ENCODE measurements at places on chromosomes 4 and X.

DNA sequence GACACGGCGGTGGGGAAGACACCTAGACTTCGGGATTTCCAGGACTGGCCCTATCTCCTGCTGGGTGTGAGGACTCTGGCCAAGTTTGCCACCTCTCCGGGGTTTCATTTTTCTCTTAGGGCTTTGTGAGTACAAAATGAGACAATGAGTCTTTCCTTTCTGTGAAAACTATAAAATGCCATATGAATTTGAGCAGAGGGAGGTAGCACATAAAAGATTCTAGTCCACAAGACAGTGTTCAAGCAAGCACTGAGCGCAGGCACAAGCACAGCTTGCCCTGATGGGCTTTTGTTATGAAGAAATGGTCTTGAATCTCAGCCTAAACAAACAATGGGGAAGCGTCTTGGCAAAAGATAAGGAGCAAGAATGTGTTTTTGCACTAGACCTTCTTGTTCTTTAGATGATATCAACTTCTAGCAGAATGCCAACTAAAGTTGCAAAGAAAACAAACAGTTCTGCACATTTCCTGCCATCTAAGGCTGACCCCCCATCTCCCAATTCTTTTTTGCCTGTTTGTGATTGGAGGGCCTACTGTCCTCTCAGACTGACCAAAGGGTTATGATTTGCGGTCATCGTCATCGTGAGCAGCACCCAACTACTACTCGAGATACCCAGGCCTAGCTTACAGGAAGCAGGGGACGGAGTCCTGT, 73.0 kb upstream of the ZNF518B start:
- DNase-seq: no peak

DNA sequence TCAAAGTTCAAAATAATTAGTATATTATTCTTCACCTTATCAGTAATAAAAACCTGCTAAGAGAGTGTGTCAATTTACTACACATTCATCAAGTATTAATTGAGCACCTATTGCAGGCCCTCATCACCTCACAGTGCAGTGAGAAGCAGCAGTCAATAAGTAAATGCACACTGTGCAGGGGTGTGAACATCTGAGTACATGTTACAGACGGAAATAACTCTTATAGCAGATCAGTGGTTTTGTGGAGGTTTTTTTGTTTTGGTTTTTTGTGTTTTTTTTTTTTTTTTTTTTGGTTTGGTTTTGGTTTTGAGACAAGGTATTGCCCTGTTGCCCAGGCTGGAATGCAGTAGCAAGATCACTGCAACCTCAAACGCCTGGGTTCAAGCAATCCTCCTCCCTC, 20.3 kb downstream of the KLF3 start:
- DNase-seq: no peak

GRCh38 chr4:18252052-18252451, 230.5 kb upstream of the LCORL start:
- no peak for DNase-seq

GRCh38 chrX:129792586-129793291, 13.0 kb downstream of the SASH3 start:
- no peak for DNase-seq

DNA sequence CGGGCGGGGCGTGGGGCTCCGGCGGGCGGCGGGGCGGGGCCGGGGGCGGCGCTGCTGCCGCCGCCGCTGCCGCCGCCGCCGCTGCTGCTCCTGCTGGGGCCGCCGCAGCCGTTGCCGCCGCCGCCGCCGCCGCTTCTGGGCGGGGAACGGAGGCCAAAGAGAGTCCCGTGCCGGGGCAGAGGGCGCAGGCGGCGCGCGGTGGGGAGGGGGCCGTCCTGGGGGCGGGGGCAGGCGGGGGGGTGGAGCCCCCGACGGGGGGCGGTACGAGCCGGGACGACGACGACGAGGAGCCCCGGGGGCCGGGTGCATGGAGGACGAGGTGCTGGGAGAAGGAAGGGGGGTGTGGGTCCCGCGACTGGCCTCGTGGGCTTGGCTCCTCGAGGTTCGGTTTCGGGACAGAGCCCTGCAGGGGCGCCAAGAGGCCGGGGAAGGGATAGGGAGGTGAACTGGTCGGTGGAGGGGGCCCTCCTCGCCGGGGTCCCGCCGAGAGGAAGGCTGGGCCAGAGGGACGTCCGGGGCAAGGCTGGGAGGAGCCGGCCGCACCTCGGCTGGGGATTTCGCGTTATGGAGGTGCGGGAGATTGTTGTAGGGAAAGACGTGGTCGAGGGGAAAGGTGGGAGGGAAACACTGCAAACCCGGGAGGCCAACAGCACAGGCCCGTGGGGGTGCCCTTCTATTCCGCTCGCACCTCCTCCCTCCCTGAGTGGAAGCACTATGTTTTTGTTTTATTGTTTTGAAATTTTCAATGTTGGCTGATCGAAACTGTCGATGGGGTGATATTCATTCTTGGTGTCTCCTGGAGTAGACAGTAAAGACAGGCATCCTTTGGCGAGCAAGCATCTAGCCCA, 1.9 kb downstream of the BCORL1 start:
- DNase-seq: peak; percentile 11

DNA sequence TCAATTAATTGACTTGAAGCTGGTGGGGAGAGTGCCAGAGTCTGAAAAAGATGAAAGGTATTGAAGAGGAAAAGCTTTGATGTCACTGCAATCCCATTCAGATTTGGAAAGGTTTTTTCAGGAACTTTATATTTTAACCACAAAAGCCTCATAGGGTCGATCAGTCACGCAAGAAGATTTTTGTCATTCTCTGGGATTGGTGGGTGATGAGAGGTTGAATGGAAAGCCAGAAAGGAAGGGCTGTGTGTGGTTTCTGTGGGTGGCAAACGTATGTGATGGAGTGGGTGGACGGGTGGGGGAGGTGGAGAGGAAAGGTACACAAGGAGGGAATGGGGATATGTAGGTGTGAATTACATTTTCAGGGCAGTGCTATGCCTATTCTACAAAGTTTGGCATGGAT, 173.8 kb upstream of the SCML1 start:
- DNase-seq: peak; percentile 24

- no peak for DNase-seq
Observed at GRCh38 chrX:153495903-153496589, 1.3 kb downstream of the BGN start.

DNA sequence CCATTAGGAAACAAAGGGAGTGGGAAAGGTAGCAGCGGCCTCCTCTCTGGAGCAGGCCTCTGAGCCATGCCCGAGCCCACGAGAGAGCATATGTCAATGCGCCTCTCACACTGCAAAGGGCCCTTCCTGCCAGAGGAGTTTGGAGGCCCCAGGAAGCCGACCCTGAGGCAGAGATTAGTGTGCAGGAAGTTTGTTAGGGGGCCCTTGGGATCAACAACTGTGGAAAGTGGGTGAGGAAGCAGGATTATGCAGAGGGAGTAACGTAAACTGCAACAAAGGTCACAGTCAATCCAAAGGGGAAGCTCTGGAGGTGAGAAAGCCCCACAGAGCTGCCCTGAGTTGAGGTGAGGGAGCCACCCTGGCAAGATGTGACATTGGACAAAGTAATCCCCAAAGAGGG, 17.4 kb downstream of the RTL5 start:
- no peak for DNase-seq

DNA sequence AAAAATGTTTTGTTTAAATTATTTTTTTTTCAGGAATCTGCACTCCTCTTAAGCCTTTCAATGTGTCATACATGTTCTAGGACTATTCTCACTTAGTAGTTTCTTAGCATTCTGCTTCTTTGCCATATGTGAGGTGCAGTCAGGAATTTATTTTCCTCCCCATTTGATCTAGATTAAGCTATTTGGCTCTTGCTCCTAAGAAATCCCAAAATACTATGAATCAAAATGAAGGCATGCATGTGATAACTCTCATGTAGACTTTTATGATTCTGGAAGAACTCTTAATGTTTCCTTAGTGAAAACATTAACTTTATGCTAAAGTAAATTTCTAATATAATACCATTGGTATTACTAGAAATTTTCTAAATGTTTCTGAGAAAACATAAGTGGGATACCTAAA, 664.5 kb downstream of the RAPGEF2 start:
- peak; percentile 16 for DNase-seq

- no peak for DNase-seq
Observed at GRCh38 chr4:129326571-129327460, 230.9 kb downstream of the C4orf33 start.

GRCh38 chr4:67452100-67452845, 93.0 kb downstream of the CENPC start:
- no peak for DNase-seq

- no peak for DNase-seq
Observed at GRCh38 chr4:18734405-18734804, 712.9 kb upstream of the LCORL start.

DNA sequence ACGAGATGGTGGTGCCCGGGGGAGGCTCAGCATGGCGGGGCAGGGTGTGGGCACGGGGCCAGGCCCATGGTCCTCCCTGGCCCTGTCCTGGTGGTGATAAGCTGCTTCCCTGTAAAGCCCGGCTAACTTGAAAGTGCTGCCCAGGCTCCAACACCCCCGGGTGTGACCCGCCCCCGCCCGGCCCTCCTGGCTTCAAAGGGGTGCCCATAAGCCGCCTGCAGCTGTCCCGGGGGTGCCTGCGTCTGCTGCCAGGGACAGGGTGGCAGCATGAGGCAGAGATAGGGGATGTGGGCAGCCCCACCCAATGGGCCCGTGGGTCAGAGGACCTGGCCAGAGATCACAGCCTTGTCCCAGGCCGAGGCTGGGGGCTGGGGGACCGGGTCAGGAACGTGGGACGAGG, 18.1 kb downstream of the FGFRL1 start:
- DNase-seq: no peak

DNA sequence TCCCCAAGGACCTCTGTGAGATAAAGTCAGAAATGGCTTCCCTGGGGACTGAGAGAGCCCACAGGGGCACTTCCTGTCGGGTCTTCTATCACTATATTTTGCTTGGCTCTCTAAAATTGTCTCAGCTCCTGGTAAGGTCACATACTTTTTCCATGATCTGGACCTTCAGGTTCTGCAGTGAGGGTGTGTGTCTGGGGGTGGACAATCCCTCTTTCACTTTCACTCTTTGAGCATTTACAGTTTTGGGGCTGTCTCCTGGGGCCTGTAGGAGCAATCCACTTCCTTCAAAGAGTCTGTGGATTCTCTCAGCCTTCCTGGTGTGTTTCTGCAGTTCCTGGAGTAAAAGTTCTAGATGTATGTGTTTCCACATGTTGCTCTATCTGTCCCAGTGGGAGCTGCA, 335.7 kb downstream of the FSTL5 start:
- peak; percentile 32 for DNase-seq

DNA sequence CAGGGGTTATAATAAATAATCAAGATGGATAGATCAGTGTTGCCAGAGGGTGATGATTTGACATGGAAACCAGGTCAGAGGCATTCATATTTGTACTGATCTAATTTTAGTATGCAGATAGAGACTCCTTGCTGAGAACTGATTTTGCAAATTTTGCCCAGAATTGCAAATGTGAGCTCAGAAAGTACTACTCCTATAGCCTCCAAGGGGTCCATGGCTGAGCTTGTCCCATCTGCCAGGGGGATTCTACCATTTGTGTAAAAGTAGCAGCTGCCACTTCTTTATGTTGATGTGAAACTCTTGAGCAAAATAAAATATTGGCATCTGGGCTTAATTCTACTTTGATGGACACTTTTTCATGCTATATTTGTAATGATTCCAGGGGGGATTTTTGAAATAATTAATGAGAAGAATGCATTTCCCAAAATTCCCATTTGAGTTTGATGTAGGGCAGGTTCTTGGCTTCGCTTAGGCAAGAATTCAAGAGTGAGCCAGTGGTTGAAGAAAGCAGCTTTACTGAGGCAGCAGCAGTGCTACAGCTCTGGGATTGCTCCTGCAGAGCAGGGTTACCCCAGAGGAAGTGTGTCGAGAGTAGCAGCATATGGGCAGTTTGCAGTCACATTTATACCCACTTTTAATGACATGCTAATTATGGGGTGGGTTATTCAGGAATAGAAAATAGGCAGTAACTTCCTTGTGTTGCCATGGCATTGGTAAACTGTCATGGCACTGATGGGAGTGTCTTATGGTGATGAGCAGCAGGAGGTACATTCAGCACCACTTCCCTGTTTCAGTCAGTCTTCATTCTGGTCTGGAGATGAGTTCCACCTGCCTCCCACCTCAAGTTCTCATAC, 38.7 kb upstream of the DCLK2 start:
- DNase-seq: no peak
